ENCODE measurements at places on chromosomes 13 and 19.

- no peak for DNase-seq
These were observed 110.3 kb downstream of the KDM4B start for GRCh38 chr19:5079071-5079774.

DNA sequence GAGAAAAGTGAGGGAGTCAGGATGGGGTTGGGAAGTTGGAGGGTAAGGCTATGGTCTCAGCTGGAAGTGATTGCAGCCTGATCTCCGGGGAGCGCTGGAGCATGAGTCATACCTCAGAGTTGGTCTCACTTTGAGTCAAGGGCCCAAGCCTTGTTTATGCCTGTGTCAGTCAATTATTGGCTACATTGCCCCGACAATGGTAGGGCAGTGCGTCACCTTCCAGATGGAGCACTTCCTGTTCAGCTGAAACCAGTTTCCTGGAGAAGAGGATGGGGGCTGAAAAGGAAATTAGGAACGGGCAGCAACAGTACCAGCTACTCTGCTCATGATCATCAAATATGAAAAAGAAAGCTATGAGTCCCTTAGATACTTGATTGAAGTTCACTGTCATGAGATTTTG is 60.4 kb downstream of the ADGRE1 start:
- DNase-seq = peak; percentile 66

- no peak for DNase-seq
These were observed 1297.4 kb downstream of the PCDH9 start for GRCh38 chr13:65932587-65933239.

DNA sequence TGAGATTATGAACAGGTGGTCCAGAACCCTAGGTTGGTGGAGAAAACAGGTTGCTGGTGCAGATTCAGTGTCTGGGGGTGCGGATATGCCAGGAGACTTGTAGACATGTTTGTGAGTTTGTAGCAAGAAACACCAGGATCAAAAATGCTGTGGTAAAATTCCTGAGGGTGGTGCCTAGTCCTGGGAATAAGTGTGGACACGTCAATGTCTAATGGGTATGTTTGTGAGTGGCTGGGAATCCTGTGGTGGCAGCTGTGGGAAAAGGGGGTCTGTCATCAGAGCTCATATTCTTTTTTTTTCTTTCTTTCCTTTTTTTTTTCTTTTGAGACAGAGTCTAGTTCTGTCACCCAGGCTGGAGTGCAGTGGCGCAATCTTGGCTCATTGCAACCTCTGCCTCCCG is 7.2 kb downstream of the ZNF708 start:
- DNase-seq = no peak

DNA sequence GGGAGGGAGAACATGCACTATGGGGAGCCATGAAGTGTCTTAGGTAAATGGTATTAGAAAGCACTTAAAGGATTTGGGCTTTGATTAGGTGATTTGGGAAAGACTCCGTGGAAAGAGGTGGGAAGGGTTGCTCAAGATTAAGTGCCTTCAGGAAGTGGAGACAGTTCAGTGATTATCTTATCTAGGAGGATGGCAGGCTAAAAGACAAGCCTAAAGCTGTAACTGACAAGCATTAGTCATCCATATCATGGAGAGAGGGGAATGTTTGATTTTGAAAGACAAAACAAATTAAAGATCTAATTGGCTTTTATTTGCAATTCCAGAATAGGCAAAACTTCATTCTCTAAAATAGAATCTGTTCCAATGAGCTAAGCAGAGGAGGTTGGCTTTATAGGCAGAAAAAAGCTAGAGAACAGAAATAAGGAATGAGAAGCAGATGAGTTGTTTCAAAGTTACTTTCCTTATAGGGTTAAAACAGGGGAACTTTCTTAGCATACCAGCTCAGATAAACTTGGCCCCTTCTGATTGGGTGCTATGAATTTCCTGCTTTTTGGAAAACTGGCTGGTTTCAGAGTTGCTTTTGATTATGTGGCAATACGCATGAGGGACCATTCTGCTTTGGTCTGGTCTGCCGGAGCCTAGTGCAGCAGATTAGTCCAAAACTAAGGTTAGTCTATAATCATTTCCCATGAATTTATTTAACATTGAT is 1.8 kb upstream of the DIAPH3 start:
- DNase-seq = no peak

DNA sequence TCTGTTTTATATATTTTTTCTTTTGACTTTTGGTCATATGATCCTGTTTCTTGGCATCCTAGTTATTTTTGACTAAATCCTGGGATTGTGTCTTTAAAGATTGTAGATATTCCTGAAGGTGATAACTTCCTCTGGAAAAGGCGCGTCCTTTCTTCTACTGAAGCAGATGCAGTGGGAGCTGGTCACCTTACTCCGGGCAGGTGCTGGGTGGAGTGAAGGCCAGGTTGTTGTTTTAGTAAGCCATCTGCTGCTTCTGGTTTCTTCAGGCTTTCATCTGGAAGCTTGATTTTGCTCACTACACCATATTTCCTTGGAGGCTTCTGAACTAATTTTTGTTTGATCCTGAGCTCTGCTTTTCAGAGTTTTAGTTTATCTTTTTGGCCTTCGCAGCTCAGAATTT is 21.5 kb downstream of the URI1 start:
- no peak for DNase-seq

DNA sequence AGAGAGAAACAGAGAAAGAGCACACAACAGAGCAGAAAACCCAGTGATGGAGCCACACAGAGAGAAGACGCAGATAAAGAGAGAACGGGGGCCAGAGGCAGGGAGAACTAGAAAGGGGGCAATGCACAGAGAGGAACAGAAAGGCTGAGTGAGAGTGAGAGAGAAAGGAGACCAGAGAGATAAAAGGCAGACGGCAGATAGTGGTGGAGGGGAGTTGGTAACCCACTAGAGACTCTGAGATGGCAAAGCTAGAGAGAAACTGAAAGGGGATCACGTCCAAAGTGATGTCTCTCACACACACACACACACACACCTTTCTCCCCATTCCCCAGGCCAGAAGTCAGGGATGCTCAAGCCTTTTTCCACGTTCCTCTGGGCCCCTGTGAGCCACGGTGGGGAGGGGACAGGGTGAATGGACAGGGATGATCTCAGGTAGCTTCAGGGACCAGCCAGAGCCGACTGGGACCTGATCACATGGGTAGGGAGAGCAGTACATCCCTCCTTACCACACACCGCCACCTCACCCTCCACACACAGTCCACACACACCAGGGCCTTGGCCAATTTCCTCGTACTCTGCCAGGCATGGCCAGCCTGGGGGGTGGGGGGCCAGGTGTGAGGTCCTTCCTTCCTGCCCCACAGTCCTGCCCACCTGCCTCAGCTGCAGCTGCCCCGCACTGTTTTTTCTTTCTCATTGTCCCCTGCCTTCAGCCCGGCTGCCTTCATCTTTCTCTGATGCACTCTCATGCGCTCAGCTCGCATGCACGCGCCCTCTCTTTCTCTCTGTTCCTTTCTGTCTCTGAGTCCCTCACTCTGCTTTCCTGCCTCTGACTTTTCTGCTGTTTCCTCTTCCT is 22.5 kb upstream of the POU2F2 start:
- no peak for DNase-seq

DNA sequence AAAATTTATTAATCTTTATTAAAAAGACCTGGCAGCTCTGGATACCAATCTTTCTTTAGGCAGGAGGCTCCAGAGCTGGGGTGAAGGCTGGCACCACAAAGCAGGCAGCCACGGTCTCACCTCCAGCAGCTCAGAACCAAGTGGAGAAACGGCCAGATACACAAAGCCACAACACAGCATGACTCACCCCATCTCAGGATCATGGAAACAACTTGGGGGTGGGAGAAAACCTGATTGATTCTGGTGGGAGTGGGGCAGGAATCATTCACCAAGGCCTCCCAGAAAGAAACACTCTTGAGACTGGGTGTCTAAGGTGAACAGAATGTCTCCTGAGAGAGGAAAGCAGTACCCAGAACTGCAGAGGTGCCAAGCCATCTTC is 64.2 kb downstream of the CRYL1 start:
- DNase-seq = peak; percentile 6

DNA sequence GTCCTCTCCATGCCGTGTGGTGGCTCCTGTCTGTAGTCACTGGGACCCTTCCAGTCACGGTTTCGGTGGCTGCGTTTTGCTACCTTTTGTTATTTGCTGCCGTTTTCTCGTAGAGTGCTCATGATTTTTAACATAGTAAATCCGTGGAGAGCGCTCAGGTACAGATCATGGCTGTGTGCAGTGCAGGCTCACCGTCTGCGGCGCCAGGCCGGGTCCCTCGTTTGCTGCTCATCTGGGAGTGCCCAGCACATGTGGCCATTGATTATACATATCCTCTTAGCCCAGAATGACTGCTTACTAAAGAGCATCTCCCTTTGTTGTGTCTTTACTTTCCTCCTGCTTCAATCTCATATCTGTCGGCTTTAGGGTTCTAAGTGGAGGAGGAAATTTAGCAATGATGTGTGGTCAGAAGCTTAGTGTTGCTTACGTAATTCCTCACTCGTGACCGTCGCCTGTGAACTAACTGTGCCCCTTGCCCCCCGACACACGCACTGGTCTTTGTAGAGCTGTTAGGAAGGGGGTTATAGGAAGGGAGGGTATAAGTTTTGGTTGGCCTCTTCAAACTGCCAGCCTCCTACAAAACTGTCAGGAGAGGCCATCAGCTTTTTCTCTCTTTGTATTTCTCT is 31.8 kb downstream of the TFDP1 start:
- DNase-seq = no peak

DNA sequence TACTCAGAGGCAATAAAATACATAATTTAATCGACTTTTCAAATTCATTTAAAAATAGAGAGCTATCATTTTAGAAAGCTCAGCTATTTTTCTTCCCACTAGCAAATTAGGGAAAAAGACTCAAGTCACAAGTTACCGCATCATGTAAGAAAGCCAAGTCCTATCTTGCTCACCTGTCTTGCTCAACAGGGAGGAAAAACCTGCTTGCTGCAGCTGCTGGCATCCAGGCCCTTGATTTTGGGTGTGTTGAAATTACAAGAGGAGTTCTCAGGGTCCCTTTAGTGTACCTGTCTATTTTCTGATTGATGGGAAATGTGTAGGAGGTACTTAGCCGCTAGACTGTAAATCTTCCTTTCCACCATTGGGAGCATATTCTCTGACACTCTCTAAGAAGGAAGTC is 22.2 kb downstream of the SLC10A2 start:
- no peak for DNase-seq

GRCh38 chr13:35190241-35190640 is 248.2 kb downstream of the NBEA start:
- no peak for DNase-seq

GRCh38 chr19:30411714-30412113 is 39.5 kb downstream of the ZNF536 start:
- no peak for DNase-seq

DNA sequence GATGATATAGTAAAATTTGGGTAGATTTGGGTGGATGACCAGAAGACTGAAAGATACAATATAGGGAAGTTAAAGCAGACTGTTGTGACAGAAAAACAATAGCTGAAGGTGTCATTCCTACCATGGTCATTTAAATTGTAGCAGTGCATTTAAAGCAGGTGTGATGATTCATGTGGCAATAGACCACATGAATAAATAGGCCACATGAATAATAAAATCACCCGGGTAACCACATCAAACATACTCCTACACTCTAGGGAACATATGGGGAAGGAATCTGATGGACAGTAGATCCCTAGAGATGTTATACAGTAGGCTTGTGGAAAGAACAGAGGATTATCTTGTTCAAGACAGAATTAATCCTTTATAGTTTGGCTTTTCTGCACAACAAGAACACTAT is 392.6 kb downstream of the SLITRK5 start:
- no peak for DNase-seq

DNA sequence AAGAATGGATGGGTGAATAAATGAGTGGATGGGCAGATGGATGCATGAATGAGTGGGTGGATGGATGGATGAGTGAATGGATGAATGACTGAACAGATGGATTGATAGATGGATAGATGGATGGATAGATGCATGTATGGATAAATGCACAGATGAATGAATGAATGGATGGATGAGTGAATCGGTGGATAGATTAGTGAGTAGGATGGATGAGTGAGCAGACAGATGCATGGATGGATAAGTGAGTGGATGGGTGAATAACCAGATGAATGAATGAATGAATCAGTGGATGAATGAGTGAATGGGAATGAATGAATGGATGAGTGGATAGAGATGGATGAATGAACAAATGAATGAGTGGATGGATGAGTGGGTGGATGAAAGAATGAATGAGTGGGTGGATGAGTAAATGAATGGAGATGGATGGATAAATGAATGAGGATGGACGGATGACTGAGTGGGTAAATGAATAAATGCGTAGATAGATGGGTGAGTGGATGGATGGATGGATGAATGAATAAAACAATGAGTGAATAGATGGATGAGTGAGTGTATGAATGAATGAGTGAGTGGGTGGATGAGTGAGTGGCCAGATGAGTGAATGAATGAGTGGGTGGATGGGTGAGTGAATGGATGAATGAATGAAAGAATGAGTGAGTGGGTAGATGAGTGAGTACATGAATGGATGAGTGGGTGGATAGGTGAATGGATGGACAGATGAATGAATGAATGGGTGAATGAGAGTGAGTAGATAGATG is 13.0 kb downstream of the GAS6 start:
- DNase-seq = no peak

GRCh38 chr13:37918116-37918714 is 48.6 kb upstream of the TRPC4 start:
- no peak for DNase-seq

DNA sequence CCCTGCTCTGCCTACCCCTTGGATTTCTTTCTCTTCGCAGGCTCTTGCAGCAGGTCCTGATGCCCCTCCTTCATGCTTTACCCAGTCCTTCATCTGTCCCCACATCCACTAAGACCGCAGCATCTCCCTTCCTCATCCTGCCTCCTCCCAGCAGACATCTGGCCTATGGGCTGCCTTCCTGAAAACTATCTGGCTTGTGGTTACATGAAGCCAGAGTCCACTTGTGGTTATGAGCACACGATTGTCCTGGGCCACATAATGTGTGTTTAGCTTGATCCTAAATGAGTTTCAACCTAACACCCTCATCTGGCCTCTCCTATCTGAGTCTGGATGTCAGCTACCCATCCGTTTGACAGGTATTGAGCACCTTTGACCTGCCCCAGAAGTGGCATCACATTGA is 5.5 kb upstream of the ZNF175 start:
- DNase-seq = no peak

- peak; percentile 91 for DNase-seq
These were observed 3.9 kb upstream of the TTC9B start for GRCh38 chr19:40221858-40222619.

- DNase-seq = no peak
These were observed 88.4 kb downstream of the NALCN start for GRCh38 chr13:101327871-101328270.

DNA sequence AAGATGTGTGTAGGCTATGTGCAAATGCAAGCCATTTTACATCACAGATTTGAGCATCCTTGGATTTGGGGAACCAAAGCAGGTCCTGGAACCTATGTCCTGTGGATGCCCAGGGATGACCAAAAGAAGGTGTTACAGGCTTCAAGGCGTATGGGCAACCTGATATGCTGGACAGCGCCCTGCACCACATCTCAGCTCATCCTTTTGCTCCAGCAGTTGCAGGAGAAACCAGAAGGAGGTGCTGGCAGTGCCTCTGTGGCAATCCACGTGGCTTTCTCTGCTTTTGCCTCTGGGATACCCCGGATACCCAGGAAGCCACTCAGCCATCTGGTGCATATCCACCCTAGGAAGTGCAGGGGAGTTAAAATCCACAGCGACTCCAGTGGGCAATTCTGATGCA is 110.3 kb upstream of the VSTM2B start:
- DNase-seq = no peak

GRCh38 chr13:39916330-39916729 is 260.9 kb downstream of the COG6 start:
- DNase-seq = no peak

GRCh38 chr19:37467608-37468090 is 405 bp upstream of the ZNF569 start:
- no peak for DNase-seq

Data from endothelial cell of umbilical vein (primary cell).